ENCODE measurements at places on chromosomes 16 and 17. TPM values are rescaled to one million over a fixed set of nuclear protein-coding genes. Genes with fewer than 3 reads are reported as not detected.
A peak's percentile ranks its signal among the peaks of the same experiment; 100 is the strongest.

The SCO1 gene
- total RNA-seq: 62.8 TPM

The NPIPA2 gene
- 3.7 TPM for total RNA-seq

The GH2 gene
- total RNA-seq: not detected

GRCh38 chr16:58264961-58265479, 29.8 kb downstream of the PRSS54 start:
- DNase-seq: peak; percentile 20

- DNase-seq: no peak
Measured at GRCh38 chr17:65694601-65695000, 133.2 kb upstream of the AXIN2 start.

DNA sequence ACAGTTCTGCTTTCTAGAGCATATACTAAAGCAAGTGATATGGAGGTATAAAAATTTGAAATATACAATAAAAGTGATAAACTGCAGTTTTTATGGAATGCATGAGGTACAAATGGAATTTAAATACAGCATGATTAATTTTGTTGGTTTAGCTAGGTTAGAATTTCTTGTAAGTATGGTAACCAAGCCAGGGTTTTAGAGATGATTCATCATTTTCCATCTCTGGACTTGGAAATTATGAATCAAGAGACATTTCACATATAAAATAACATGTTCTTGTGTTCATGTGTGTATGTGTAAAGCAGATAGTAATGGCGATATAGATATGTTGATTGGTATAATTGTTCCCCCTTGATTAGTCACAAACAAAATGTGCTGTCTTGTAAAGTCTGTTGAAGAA, 1219.8 kb downstream of the CDH8 start:
- no peak for DNase-seq

All from NCI-H460 (cell line).